C1 segment of cervical spinal cord (tissue), 14 donors: ENCODE measurements at places on chromosomes 7 and 10.
A peak's percentile ranks its signal among the peaks of the same experiment; 100 is the strongest.

GRCh38 chr7:44348300-44348699, 22.9 kb upstream of the CAMK2B start:
- DNase-seq, result no peak

DNA sequence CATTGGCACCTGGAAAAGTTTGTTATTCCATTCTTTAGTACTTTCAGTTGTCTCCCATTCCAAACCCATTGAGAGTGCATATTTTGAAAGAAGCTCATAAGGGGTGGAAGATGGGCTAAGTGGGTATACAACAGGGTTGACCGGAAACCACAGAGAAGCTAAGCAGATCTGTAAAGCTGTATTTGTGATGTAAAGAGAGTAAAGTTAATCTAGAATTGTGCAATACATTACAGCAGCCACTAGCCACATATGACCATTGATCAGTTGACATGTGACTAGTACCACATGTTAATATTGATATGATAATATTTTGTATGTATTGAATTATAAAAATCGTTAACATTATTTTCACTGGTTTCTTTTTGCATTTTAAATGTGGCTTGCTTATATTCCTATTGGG, 4.9 kb upstream of the PNLIP start:
- DNase-seq, result no peak

GRCh38 chr10:102410429-102411073, 8.0 kb downstream of the PSD start:
- DNase-seq, result no peak

DNA sequence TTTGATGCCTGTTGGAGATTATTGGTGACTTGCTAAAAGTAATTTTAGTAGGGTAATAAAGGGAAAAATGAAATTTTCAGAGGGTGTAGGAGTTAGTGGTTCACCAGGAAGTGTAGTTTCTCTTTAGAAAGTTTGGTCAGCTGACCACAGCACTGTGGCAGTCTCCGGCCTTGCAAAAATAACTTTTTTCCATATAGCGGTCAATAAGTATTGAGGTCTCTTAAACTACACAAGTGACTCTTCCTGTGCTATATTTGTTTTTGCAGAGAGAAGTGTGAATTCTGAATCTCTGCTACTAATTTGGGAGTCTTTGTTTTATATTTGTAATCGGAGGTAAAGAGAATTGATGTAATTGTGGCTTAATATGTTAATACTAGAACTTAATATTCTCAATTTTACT, 24.3 kb downstream of the PTPN12 start:
- DNase-seq, result no peak

DNA sequence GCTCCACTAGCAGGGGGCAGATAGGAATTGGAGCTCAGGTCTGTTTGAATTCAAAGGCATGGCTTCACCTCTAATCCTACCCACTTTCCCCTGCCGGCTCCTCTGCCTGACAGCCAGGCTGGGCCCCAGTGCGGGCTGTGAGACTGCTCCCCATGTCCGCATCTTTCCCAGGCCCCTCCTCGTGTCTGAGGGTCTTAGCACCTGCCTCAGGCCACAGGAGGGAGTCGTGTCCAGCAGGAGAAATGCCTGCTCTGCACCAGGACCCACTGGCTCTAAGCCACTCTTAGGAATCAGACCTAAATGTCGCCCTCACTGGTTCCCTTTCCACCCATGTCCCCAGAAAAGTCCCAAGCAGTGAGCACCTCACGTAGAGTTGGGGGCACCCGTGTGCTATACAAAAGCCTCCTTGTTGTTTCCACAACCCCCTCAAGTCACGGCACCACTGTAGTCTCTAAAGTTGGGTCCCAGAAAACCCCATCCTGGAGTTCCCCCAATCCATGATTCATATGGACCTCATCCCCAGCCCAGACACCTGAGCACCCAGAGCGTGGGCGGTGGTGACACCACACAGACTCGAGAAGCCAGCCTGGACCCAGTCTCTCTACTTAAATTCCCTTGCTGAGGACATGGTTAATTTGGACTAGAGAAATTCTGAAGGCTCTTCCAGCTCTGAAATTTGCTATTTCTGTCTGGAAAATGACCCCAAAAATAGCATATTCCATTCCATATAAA, 466.4 kb upstream of the ZMIZ1 start:
- no peak for DNase-seq

- DNase-seq, result no peak
Observed at GRCh38 chr10:77608281-77608680, 29.3 kb downstream of the KCNMA1 start.

GRCh38 chr10:74377476-74377875, 226.5 kb downstream of the ADK start:
- no peak for DNase-seq

- no peak for DNase-seq
Observed at GRCh38 chr10:99850021-99850766, 67.8 kb downstream of the ABCC2 start.

DNA sequence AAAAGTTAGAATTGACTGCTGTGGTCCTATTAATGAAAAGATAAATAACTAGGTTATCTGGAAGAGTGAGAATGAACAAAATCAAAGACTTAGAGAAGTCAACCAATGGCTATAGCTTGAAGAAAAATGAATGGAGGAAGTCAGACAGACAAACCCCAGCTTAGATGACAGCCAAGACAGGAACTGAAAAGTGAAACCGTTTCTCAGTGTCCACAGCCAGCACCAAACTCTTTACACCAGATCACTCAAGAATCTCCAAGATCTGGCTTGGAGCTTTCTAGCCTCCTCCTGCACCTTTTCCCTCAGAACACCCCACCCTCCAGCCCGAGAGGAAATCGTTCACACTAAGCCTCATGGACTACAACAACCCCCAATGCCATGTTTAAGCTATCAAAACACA, 167.0 kb downstream of the SFMBT2 start:
- no peak for DNase-seq

GRCh38 chr10:100319707-100320402, 10.2 kb downstream of the PKD2L1 start:
- DNase-seq, result peak; percentile 29

DNA sequence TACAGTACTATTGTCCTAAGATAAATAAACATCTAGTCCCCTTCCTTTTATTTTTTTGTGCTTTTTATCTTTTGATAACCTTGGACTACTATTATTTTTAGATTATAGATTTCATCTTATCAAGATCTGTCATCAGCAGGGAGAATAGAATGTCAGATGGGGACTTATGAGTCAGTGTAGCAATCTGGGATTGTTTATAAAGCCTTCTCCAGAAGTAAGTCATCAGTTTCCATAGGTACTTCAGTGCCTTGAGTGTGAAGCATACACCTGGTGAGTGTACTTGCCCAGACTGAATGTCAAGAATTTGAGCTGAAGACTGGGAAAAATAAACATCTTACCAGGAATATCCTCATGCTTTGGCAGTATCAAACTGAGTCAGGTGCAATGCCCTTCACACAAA, 2.1 kb downstream of the CASD1 start:
- DNase-seq, result no peak

GRCh38 chr7:158996214-158997109, 140.1 kb downstream of the DYNC2I1 start:
- DNase-seq, result no peak

GRCh38 chr7:2379161-2379560, 24.2 kb upstream of the CHST12 start:
- no peak for DNase-seq

DNA sequence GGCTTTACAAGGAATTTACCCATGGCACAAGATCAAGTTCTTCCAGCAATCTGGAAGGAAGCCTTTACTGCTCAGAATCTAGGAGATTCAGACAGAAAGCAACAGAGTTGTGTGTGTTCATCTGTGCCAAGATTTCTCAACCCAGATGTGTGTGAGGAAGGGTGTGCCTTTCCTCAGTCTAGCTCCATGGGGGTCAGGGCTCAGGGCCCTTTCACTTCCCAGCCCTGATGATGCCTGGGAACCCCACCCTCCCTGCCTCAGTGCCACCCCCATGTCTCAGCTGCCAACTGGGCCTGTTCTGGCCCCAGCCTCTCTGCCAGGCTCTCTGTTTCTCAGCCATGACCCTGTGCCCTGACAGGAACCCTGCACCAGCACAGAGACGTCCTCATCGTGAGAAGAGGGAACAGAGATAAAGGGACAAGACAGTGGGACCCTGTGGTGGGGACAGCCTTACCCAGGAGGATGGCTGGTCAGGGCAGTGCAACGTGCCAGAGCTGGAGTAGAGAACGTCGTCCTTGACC, 102.0 kb downstream of the VIPR2 start:
- no peak for DNase-seq
